ENCODE measurements at places on chromosomes 11 and 22.

- DNase-seq = no peak
Measured at GRCh38 chr11:127052404-127052803, 51.8 kb upstream of the KIRREL3 start.

GRCh38 chr11:95299078-95299679 is 68.2 kb upstream of the SESN3 start:
- DNase-seq = no peak

GRCh38 chr11:11458485-11458884 is 105.4 kb upstream of the CSNK2A3 start:
- DNase-seq = no peak

DNA sequence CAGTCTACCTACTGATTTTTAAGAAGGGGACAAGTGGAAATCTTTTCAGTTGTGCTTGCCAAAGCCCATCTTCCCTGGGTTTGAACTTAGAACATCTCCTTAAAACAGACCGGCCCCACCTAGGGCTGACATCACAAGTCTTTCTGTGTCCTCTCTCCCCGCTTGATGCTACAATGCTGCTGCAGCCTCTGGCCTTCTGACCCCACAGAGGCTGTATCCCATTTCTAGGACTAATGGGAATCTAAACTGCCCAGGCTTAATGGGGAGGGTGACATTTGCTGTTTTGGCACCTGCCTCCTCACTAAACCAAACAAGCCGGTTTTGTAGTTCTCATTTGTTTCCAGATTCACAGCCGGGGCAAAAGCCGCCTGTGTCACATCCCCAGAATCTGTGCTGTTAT is 121.3 kb upstream of the CADM1 start:
- DNase-seq = no peak

DNA sequence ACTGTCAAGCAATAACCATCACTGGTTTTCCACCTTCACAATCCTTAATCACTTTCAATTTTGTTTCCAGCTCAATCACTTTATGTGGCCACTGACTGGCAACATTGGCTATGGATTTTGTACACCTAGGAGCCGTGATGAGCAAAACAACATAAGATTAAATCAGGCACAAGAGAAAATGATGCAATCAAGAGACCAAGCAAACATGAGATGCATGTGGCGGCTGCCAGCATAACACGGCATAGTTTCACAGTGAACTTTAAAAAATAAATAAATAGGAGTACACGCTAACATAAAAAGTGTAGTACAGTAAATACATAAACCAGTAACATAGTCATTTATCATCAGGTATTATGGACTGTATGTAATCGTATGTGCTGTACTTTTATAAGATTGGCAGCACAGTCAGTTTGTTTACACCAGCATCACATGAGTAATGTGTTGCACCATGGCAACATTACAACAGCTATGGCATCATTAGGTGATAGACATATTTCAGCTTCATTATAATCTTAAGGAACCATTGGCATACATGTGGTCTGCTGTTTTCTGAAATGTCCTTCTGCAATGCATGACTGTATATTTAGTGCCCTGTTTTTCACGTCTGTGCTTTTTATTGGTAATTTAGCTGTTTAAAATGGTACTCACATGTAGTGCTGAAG is 83.3 kb upstream of the PRDM11 start:
- DNase-seq = no peak

DNA sequence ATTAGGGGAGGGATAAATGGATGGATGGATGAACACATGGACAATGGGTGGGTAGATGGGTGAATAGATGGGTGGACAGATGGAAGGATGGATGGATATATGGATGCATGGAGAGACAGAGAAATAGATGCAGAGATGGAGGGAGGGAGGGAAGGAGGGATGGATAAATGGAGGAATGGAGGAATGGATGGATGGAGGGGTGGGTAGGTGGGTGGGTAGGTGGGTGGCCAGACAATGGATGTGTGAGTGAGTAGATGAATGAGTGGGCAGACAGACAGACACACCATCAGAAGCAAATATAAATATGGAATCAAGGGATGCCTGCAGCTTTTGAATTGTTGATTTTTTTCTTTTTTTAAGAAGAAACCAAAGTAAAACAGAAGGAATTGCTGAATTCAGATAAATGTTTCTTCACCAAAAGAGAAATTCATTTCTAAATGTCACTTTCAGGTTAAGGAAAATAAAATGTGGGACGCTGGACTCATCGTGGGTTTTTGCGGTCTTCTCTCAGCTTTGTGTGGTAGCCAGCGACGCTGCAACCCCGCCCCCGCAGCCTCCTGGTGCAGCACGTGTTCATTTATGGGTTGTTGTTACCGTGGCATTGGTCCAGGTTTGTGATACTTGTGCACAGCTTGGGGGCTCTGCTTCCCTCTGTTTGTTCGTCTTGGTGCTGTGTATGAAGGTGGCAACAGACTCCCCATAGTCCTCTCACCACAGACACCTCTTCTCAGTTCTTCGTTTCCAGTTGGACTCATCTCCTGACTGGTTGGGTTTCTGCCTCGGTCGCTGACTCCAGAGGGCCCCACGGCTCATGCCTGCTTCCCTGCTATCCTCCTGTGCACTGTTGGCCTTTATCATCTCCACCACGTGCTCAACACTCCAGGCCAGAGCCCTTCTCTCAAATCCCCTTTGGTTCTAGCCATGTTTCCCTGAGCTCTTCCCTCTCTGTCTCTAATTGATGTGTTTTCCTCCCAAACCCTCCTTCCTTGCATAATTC is 76.4 kb downstream of the CDKN1C start:
- DNase-seq = no peak

DNA sequence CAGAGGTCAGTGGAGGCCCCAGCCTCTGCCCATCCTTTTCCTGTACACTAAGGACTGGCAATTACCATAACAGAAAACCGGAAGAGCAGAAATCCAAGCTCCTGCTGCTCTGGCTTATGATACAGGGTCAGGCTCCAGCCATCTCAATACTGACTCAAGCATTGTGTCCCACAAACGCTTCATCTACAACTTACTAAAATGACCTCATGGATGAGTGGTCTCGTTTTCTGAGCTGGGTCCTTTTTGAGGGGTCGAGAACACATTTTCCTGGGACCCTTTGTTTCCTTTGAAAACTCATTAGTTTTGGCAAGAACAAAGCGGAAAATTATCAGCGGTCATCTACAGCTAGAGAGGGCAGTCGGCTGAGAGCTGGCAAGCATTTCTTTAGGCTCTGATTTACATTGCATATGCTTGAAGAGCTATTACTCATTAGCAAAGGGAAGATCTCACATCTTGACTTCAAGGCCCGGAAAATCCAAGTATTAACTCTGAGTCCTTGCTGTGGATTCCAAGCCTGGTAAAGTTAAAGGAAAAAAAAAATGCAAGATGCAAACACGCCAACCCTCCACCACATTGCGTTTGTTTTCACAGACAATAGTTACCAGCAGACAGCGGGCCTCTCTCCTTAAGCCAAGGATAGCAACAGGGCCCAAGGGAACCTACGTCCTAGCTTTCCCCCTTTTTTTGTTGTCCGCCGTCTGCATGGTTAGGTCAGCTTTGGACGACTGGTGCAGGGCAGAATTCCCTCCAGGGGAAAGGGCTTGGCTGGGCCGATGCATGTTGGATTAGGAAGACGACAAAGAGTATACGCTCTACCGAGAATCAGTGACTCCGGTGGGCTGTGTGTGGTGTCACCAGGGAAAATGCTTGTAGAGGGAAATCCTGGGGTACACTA is 1.8 kb downstream of the TESMIN start:
- DNase-seq = no peak

- DNase-seq = no peak
Measured at GRCh38 chr11:2459016-2459725, 14.4 kb downstream of the KCNQ1 start.

GRCh38 chr11:11318461-11318860 is 34.6 kb downstream of the CSNK2A3 start:
- no peak for DNase-seq

DNA sequence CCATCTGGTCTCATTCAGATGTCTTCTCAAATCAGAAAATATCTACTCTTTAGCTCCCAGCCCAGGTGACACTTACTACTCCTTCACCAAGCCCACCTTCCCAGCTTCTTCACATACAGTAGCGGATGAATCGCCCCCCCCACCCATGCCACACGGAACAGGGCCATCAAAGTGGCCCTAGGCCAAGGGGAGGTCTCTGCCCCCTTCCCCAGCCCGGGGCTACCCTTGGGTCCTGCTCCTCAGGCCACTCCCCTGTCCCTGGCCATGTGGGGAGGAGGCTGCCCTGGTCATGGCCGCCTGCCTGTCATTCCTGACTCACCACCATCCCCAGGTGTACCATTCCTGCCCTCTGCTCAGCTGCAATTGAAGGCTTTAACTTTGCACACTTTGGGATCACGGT is 142.8 kb downstream of the NECTIN1 start:
- no peak for DNase-seq

- no peak for DNase-seq
Measured at GRCh38 chr11:801097-801780, 3.2 kb upstream of the SLC25A22 start.

- DNase-seq = no peak
Measured at GRCh38 chr11:75588051-75588481, 26.0 kb downstream of the SERPINH1 start.

GRCh38 chr11:113313601-113314000 is 782 bp upstream of the TTC12 start:
- DNase-seq = peak; percentile 16

DNA sequence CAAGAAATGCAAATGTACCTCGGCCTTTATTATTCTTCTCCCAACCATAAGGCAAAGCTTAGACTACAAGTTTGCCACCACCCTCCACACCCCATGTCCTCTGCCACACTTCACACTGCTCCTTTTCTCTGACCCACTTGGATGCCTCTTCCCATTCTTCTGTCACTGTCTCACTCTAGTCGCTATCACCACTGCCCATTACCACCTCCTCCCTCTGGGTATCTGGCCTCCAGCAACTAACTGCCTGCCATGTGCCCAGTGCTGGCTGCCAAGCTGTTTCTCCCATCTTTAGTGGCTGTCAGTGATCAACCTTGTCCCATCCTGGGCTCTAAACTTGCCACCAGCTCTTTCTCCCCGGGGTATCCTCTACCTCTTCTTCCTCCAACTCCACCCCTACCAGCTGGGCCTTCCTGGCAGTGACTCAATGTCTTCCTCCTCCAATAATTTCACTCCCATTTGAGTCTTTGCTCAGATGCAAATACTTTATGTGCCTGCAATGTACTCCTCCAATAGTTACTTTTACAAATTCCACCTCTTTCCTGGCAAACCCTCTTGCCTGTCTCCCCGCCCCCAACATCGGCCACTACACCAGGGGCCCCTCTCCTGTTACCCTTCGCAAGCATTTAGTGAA is 20.1 kb upstream of the KDM2A start:
- DNase-seq = no peak

DNA sequence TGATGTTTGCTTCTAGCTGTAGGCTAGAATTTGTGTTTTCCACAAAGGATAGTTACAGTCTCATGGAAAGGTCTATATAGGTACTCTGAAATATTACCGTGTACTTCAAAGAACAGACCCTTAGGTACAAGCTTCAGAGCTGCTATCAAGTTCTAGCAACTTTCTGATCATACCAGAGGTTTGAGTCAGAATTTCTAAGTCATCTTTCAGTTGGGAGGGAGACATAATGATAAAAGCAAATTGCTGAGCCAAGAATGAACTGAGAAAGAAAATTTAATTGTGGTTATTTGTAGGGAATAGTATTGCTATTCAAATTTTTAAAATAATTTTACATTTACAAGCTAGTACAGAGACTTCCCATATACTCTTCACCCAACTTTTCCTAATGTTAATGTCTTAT is 19.9 kb upstream of the ME3 start:
- no peak for DNase-seq

DNA sequence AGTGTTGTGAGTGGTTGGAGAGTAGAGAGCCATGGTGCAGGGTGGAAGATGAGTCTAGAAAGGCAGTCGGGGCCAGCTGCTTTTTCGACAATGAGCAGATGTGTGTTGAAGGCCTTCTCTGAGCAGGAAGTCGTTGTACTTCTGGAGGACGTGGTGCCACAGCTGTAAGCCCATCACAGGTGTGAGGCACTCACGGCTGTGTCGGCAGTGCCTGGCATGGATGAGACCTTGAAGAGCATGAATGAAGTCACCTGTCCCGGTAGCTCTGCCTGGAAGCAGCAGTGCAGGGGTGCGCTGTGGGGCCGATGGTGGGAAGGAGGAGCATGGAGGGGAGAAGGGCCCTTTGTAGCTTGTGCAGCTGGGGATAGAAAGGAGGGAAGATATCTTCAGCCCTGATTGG is 165.2 kb downstream of the PKNOX2 start:
- DNase-seq = no peak

DNA sequence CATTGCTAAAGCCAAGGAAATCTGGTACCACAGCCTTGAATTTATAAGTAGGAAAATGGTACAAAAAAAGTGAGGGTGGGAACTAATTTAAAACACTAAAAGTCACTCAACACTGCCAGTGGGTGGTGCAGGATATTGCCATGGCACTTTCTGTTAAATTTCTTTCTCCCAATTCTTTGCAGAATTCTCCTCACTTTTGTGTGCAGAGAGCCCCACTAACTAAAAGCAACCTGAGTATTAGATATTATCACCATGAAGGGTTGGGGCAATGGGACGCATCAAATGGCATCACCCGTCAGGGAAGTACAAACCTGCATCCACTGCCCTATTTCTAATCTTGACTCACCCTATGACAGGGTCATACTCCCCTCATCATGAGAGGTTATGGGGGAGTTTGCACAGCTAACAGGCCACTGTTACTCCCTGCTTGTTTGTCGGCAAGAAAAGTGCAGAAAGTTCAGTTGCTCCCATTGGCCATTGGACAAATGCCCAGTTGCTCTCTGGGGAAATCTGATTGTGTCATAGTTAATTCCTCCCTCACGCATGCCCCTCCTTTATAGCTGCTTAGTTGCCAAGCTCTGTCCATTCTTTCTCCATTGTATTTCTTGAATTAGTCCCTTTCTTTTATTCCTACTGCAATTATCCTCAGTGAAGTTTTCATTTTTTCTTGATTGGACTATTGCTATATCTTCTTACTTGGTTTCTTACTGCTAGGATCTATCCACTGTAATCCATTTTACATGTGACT is 93.8 kb upstream of the BLID start:
- DNase-seq = no peak

DNA sequence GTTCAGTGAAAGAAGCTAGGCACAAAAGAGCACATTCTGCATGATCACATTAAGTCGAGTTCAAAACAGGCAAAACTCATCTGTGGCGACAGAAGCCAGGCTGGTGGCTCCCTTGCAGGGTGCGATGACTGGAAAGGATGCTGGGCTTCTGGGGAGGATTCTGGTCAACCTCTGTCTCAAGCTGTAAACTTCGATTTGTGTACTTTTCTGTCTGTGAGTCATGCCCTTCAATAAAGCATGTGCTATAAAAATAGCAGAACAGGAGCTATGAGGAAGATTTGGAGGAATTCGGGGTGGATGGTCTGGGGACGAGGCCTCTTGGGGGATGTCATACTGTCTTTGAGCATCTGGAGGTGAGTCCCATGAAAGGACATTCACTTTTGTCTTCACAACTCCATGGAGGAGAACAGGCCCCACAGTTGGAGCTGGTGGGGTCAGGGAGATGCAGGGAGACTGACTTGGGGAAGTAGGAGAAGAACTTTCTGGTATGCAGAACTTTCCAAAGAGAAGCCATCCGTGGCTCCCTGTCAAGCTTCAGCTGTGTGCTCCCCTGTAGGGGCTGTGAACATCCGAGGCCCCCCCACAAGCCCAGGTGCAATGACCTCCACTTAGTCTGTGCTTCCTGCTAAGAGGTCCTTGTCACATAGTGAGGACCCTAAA is 77.8 kb upstream of the LINC01488 start:
- no peak for DNase-seq

All from stimulated activated CD4-positive, alpha-beta T cell treated with anti-CD3 and anti-CD28 coated beads, Interleukin-1b, Interleukin-23, amount 100 ng/mL, for 48 hours (primary cell).